Esophagus squamous epithelium (tissue), 5 donors: ENCODE measurements at places on chromosomes 16 and 17. TPM values are rescaled to one million over a fixed set of nuclear protein-coding genes. Genes with fewer than 3 reads are reported as not detected.

Gene ITGB3
- total RNA-seq = 7.2 TPM

Gene HSD17B2
- total RNA-seq = 5.1 TPM

DNA sequence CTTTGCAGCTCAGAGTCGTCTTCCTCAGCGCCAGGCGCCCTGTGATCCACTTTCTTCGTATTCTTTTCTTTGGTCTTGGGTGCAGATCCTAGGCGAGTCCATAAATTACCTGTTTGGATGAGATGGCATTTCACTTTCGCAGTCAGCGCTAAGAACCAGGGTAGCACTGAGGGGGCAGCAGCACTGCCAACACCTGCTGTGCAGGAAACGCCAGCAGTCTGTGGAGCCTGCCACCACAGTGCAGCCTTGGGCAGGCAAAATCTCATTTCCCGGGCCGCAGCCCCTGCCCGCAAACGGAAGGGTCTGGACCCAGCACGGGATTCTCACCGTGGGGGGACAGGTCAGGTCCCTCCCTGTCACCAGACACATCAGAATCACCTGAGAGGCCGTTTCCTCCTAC, 12.2 kb upstream of the ITGAE start:
- H3K27ac ChIP-seq = no peak overlapping the region
- no peak for DNase-seq
- H3K4me1 ChIP-seq = no peaks in the 10 kb centered on the region

DNA sequence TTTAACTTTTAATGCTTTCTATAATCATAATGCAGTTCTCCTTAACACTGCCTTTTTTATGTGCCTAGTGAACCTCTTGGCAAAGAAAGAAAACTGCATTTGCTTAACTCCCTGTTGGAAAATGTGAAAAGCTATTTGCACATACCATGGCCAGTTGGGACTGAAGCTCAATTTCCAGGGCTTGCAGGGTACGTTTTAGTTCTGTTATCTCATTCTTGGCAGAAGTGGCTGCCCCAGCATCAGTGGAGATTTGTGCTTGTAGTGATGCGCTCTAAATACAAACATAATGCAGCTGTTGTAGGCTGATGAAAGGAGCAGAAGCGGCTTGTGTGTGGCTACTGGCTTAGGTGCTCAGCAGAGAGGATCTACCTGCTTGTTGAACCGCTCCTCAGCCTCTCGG, 3.7 kb downstream of the KRT24 start:
- DNase-seq = no peak
- no peaks in the 10 kb centered on the region for H3K36me3 ChIP-seq
- no peaks in the 10 kb centered on the region for H3K27me3 ChIP-seq
- no peak overlapping the region for H3K27ac ChIP-seq
- H3K4me1 ChIP-seq = no peaks in the 10 kb centered on the region
- H3K4me3 ChIP-seq = no peak overlapping the region
